ENCODE measurements at places on chromosomes 5 and 9.

- no peak for DNase-seq
Measured at GRCh38 chr5:41403846-41404245, 106.6 kb downstream of the PLCXD3 start.

GRCh38 chr5:161295721-161296250 lies 250.7 kb downstream of the GABRB2 start:
- DNase-seq = no peak

GRCh38 chr5:151081431-151082281 lies 822 bp upstream of the TNIP1 start:
- DNase-seq = no peak

DNA sequence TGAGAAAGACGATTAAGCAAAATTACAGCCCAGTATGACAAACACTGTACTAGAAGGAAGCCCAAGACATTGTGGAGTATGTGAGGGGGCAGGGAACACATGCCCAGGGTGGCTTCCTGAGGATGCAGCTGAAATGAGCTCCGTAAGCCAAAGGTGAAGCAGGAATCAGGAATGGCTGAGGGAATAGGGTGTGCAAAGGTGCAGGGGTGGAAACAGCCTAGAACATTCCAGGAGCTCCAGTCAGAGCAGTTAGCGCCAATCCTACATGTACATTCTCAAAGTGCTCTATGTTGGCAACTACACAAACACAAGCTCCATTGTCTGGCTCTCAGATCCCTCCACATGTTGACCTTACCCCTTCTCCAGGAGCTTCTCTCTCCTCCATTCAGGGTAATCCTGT lies 257.9 kb downstream of the MAN2A1 start:
- no peak for DNase-seq

DNA sequence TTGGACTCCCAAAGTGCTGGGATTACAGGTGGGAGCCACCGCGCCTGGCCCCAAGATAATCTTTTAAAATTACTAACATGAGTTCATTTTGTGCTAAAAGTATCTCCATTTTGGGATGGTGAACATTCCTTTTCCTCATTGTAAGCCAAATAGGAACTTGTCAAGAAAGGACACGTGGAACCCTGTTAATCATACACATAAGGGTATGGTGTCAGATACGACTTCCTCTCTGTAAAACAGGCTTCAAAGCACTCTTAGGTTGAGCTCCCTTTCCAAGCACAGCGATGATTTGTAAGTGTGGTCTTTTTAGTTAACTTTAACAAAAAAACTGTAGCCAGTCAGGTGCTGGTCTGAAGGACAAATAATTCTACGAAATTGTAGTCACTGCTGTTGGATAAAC lies 132.7 kb downstream of the UNC13B start:
- no peak for DNase-seq

GRCh38 chr5:148825716-148826052 lies 727 bp upstream of the ADRB2 start:
- no peak for DNase-seq

- peak; percentile 19 for DNase-seq
Measured at GRCh38 chr9:20355022-20355421, 267.3 kb downstream of the MLLT3 start.

DNA sequence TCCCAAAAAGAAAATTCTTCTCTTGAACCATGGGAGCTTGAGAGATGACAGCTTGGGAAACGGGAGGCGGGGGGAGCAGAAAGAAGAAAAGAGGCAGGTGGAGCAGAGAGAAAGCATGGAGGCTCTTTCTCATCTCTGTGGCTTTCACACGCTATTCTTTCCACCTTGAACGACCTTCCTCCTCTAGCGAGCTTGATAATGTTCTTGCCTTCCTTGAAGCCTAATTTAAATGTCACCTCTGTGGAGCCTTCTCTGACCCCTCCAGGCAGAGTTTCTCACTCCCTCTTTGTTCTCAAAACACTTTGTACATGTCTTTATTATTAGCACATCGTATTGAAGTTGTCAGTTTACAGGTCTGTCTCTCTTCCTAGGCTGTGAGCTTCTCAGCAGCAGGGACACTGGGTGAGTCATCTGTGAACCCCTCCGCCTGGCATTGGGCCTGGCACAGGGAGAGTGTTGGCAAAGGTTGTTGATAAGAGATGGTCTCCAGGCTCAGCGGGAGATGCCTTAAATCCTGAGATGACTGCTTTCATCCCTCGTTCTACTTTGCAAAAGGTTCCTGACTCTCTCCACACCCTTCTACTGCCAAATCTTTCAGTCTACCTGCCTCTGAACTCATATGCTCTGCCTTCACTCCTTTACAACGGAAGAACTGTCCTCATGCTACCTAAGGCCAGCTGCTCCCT lies 14.1 kb upstream of the STRBP start:
- no peak for DNase-seq

DNA sequence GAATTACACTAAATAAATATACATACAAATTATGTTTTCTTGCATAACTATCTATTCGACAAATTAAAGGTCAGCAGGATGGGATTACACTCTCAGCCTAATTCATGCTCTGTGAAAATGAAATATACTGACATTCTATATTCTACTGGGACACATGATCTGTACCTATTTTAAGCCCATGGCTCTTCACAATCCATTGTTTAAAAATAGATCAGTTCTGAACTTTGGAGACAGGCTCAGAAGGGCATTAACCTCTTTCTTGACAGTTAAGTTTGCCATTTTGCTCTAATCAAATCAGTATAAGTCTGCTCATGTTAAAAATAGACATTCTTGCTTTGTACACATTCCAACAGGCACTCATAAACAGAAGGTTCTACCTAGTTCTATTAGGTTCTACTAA lies 361.2 kb downstream of the HCN1 start:
- DNase-seq = no peak

DNA sequence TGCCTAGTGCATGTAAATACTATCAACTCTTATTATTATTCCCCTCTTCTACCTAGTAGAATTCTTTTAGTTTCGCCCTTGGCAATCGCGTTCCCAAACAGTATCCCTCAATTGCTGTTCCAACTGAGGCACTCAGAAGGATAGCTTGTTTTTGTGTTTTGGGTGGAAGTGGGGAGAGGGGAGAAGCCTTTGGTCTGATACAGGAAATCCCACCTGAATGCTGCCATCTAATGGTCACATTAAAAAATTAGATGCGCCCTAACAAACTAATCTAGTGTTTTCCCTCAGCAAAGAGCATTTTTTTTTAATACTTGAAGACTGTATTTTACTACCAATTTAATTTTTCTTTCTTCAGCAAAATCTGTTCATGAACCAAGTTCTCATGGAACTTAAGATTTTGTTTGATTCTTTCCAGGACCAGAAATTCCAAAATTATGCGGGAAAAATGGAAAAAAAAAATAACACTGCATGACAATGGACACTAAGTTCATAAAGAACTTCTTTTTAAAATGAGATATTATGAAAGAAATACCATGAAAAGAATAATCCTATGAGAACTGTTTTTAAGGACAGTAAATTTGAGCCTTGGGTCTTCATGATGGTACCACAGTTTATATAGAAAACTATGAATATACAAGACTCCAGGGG lies 22.2 kb upstream of the GLDC start:
- no peak for DNase-seq

DNA sequence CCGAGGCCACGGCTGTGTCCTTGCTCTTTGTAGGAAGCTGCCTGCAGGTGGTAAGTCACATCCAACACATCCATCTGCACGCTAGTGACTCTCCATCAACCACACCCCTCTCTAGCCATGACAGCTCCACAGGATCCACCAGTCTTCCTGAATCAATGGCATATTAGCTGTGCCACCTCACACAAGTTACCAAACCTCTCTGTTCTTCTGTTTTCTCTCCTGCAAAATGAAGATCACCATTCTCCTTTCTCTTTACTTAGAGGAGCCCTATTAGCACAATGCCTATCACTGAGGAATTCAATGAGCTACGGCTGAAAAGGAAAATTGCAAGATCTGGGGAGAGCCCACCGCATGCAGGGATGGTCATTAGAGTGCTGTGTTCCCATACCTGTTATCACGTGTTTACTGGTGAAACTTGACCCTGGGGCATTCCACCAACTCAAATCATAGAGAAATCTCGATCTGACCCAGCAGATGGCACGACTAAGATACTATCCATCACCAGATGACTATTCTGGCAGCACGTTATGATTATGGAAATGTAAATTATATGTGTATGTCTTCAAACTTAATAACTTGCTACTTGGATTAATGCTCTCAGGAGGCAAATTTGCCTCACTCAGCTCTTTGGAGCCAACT lies 20.9 kb downstream of the WHRN start:
- DNase-seq = no peak

GRCh38 chr5:96520345-96520744 lies 87.3 kb upstream of the PCSK1 start:
- DNase-seq = no peak

GRCh38 chr9:83267741-83268140 lies 204.8 kb upstream of the RASEF start:
- DNase-seq = no peak

GRCh38 chr5:95738072-95738471 lies 6.9 kb downstream of the RHOBTB3 start:
- no peak for DNase-seq

- no peak for DNase-seq
Measured at GRCh38 chr5:149185067-149185466, 43.8 kb downstream of the ABLIM3 start.

DNA sequence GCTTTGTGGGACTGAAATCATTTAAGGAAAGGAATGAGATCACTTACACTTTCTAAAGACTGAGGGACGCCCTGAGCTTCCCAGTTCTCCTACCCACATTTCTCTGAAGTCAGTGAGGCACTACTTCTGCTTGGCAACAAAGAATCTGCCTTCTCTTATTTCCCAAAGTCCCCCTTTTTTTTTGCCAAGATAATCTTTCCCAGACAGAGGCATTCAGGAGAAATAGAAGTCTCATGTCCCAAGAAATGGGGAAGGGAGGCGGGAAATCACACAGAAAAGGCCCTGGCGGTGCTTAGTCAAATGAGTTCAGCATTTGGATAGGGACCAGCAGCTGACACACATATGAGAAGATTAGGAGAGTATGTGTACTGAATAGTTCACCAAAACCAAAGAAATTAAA lies 159.7 kb downstream of the MUSK start:
- DNase-seq = no peak

DNA sequence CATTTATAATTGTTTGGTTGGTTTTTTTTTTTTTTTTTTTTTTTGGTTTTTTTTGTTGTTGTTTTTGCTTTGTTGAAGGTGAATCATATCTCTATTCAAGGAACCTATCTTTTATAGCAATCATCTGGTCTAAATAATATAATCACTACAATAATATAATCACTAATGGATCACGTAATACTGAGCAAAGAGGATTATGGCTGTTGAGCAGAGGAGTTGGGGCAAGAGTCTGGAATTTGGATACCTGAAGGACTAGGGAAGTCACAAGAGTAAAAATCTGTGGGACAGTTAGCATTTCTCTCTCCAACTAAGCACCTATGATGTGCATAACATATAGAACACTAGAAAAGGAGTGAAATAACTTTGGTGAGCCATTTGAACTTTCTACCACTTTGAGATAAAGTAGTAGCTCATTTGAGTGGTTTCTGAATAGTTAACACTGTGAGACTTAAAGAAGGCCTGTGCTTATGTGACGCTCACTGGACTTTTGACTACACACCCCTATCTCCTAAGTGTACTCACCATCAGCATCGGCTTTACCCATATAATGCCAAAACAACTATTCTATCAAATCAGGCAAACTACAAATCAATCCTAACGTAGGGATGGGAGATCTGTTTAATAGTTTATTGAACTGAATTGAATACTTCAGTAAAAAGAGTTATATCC lies 564.9 kb upstream of the TUSC1 start:
- DNase-seq = no peak

DNA sequence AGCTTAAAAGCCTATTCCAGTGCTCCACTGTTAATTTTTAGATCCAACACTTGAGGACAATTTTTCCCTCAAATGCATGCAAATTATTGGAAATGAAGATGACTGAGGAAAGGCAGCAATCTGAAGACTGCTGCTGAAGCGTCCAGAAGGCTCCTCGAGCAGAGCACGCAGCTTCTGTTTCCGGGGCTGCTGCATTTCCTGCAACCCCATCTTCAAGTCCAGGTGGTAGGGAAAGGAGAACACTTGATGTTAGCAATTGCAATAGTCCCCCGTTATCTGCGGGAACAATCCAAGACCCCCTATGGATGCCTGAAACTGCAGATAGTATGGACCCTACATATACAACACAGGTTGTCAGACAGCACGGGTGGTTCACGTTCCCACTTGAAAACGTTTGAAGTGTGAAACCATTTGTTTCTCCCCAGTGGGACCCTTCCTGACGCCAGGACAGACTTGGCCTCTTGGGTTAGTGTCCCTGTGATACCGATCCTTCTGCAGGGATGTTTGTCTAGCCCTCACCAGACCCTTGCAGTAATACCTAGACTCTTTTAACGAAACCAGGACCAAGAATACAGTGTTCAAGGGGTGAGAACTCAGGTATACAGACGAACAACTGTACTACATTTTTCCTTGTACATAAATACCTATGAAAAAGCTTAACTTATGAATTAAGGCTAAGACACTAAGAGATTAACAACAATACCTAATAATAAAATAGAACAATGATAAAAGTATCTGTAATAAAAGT lies 152.3 kb downstream of the HSD17B3 start:
- DNase-seq = no peak

DNA sequence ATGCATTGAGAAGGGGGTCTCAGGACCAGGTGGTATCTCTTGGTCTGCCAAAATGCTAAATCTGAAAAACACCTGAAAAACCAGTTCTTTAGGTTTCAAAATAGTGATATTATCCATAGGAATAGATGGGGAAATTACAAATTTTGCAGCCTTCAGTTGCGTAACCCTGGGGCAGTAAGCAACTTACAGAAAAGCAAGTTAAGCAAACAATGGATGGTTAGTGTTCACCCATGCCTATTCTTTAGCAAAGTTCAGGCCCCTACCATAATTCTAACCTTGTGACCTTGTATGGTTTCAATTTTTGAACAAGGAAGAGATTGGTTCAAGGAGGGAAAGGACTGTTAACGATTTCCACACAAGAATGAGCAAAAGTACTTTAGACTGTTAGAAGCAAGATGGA lies 24.5 kb downstream of the GLRX start:
- no peak for DNase-seq

GRCh38 chr5:9358961-9359685 lies 186.8 kb downstream of the SEMA5A start:
- DNase-seq = peak; percentile 74

DNA sequence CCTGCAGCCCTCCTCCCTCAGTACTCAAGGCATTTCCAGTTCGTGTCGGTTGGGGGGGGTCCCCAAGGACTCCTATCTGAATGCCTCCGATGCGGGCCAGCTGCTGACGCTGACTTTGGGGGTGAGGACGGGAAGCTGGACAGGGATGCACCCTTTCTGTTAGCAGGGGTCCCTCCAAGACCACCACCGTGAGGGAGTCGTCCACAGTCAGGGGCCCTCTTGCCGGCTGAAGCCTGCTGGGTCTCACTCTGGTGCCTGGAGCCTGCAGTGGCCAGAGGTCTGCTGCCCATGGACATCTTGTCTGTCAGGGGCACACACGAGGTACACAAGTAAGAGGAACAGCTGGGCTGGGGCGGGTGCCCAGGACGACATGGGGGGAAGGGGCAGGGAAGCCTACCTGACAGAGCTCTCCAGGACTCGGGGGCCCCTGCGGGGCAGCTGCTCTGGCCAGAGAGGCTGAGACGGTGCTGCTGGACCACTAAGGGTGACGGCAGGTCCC lies 9.1 kb upstream of the ZDHHC11 start:
- DNase-seq = no peak
